ENCODE measurements at places on chromosomes 1 and 21.

DNA sequence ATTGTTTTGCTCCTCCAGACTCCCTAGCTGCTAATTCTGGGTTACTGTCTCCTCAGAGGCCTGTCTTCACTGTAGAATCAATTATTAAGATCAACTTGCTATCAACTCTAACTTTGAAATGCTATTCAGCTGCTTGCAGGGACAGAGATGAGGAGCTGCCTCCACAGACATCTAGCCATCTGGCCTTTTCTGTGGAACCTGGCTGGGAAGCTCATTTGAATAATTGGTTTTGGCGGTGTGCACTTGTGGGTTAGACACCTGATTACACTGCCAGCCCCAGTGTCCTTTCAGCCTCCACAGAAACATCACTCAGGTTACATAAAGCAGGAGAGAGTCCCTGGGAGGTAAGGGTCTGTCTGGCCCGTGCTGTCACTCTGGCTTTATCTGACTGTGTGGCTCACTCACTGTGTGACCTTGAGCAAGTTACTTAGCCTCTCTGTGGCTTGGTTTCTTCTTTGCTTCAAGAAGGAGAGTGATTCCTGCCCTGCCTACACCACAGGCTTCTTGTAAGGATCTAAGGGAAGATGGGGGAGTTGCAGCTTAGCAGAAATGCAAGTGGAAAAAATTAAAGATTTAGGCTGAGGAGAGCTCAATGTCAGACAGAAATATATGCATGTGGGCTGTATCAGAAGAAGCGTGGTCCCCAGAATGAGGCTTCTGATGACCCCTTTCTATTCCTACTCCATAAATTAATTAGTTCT is 131.6 kb downstream of the BEND5 start:
- no peak for DNase-seq

GRCh38 chr1:160204526-160205241 is 500 bp upstream of the PEA15 start:
- DNase-seq: no peak

DNA sequence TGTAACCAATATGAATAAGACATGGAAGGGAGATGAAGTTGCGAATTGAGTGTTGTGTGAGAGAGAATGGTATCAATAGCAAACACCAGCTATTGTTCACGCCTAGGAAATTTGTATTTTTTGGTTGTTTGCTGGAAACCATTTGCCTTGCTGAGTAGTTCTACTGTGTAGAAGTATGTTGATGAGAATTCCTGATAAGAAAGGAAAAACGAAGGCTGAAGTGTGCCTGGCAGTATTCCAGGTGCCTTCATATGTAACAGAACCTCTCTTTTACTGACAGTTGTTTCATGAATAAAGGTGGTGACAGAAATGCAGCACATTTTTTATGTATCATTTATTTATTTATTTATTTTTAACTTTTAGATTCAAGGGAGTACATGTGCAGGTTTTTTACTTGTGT is 79.5 kb downstream of the SDCCAG8 start:
- no peak for DNase-seq

DNA sequence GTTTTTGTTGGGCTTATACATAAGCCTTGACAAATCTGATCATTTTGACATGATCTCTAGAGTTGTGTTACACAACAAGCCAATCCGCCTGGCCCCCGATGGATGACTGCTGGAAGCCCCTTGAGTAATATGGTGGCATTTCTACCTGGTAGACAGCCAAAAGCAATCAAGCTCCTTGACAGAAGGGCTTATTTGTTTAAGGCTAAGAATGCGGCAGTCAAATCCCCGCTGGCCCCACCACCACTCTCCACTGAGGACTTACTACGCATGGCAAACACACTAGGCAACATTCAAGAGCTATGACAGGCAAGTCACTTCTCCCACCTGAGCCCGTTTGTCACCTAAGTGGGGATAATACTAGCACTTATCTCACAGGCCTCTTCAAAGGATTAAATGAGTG is 33.4 kb upstream of the C1orf198 start:
- DNase-seq: no peak

- DNase-seq: peak; percentile 49
These were observed 38.6 kb upstream of the GPR137B start for GRCh38 chr1:236103646-236104218.

DNA sequence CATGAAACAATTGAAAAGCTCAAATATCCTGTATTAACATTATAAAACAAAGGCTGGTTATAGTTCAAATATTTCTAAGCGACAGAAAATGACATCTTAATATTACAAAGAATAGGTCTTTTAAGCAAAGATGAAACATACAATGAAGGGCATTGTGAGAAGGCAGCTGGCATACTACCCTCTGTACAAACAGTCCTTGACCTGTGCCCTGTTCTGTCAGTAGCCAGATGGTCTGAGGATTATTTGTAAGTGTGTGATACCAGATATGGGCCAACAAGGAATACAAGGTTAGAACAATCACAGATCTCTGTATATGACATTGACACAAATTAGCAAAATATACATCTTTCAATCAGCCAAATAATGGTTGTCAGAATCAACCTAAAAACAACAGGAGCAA is 1350.4 kb downstream of the AMY1C start:
- DNase-seq: no peak

- no peak for DNase-seq
These were observed 4.6 kb downstream of the AMIGO1 start for GRCh38 chr1:109504974-109505373.

DNA sequence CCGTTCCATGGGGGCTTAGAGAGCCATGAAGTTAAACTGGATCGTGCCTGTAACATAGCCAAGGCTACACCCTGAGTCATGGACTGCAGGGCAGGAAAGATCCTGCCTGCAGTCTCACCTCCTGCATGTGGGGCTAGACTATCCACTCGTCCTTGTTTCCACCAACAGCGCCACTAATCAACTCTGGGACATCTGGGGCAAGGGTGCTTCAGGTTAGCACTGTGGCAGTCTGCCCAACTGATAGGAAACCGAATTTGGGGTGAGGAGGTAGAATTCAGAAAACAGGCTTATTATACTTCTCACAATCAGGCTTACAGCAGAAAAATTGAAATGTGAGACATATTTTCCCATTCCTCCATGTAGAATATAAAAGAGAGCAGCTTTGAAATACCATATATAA is 85.2 kb upstream of the ADAM30 start:
- DNase-seq: no peak

DNA sequence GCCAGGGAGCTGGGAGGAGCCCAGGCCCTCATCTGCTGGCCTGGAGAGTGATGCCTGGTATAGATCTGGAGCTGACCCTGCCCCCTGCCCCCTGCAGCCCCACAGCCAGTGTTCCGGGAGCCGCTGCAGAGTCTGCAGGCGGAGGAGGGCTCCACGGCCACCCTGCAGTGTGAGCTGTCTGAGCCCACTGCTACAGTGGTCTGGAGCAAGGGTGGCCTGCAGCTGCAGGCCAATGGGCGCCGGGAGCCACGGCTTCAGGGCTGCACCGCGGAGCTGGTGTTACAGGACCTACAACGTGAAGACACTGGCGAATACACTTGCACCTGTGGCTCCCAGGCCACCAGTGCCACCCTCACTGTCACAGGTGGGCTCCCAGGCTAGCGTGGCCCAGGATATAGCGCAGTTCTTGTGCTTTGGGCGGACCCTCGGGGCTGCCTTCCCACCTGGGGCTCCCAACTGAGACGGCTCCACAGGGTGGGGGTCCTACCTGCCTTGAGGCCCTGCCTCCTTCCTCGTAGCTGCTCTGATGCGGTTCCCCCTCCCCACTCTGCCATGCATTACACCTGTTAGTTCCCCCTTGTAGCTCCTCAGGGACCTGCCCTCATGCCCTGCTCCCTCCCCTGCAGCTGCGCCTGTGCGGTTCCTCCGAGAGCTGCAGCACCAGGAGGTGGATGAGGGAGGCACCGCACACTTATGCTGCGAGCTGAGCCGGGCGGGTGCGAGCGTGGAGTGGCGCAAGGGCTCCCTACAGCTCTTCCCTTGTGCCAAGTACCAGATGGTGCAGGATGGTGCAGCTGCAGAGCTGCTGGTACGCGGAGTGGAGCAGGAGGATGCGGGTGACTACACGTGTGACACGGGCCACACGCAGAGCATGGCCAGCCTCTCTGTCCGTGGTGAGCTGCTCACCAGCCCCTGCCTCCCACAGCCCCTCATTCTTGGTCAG is 98.7 kb downstream of the OBSCN start:
- DNase-seq: no peak

DNA sequence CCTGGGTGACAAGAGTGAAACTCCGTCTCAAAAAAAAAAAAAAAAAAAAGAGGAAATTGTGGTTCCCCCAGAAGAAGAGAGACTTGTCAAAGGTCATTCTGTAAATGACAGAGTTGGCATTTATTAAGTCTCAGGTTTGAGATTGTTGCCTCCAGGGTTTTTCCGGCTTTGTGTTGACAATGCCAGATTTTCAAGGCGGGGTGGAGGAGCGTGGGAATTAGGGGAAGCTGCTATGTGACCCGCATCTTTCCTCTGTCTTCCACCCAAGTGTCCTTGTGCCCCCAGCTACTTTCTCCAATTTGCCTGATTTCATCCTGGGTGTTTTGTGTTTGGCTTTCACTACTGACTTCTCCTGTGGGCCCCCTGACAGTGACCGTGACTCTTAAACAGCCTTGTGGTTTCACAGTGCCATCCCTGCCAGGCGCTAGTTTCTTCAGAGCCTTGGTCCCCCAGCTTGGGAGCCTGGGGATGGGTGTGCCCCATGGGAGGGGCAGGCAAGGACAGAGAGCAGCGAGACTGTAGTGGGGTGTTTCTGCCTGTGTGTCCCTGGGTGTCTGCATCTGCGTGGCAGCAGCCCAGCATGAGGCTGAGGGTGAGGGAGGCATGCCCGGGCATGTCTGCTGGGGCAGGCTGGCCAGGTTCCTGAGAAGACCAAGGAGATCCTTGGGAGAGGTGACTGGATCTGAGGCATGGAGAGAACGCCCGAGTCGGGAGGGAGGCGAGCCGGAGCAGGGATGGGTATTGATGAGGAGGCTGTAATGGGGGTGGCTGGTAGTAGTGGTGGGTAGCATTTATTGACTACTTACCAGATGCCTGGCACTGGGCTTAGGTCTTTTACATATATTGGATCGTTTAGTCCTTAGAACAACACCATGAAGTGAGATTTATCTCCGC is 46.3 kb downstream of the IER5 start:
- no peak for DNase-seq

- DNase-seq: no peak
These were observed 29.0 kb downstream of the MRPL39 start for GRCh38 chr21:25578056-25578961.

GRCh38 chr1:155297384-155297783 is 3.9 kb downstream of the PKLR start:
- no peak for DNase-seq

DNA sequence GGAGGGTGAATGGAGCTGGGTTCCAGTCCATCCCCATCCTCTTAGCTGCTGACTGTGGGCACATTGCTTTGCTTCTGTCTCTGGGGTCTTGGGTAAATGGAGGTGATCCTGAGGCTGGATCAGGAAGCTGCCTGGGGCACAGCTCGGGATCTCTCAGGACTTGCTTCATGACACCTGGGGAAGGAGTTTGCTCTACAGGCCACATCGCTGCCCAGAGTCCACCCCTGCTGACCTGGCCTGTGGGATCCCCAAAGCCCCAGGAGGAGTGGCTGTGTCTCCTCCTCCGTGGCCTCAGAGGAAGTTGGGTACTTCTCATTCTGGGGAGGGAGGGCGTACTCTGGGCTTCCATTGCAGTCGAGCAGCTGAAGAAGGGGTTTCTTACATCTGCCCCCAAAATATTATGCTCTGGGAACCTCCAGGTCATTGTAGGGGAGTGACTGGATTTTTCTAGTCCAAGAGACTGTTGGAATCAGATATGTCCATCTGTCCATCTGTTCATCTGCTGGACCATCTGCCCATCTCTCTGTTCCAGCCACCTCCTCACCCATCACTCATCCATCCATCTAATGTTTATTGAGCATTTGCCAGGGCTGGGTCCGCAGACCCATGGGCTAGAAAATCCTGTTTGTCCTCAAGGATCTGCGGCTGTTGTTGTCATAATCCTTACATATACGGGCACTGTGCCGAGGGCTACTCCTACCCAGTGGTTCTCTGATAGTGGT is 45.9 kb downstream of the ARHGEF10L start:
- DNase-seq: no peak

- no peak for DNase-seq
These were observed 19.4 kb downstream of the PLA2G2F start for GRCh38 chr1:20158358-20159070.

DNA sequence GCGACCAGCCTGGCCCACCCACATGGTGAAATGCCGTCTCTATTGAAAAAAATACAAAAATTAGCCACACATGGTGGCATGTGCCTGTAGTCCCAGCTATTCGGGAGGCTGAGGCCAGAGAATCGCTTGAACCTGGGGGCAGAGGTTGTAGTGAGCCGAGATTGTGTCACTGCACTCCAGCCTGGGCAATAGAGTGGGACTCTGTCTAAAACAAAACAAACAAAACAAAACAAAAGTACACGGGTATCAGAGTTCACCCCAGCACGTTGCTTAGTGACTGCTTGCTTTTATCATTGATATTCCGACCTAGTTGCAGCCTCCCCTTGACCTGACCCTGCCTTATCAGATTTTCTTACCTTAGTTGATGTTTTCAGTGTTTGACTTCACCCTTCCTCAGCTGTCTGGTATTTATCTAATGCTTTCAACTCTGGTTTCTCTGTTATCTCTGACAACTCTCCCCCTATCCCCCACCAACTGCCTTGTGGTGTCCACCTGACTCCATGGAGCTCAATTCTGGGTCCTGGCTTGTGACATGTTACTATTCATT is 5.1 kb downstream of the TLCD4 start:
- DNase-seq: no peak

GRCh38 chr1:197393105-197393504 is 125.1 kb downstream of the CRB1 start:
- DNase-seq: no peak

GRCh38 chr1:121558514-121558913 is 373.7 kb downstream of the SRGAP2C start:
- DNase-seq: no peak

DNA sequence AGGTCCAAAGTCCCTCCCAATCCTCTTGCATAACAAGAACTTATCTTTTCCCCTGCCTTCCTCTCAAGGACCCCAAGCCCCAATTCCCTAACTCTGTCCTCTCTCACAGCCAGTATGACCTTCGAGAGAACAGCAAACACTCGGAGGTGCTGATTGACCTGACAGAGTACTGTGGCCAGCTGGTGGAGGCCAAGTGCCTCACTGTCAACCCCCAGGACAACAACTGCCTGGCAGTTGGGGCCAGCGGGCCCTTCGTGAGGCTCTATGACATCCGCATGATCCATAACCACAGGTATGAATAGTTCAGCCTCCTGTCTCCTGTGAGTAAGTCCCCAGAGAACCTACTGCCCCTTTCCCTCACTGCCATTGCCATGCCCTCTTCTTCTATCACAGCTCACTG is 29.9 kb upstream of the TMEM222 start:
- DNase-seq: no peak

GRCh38 chr1:70855203-70855602 is 192.4 kb downstream of the PTGER3 start:
- no peak for DNase-seq

DNA sequence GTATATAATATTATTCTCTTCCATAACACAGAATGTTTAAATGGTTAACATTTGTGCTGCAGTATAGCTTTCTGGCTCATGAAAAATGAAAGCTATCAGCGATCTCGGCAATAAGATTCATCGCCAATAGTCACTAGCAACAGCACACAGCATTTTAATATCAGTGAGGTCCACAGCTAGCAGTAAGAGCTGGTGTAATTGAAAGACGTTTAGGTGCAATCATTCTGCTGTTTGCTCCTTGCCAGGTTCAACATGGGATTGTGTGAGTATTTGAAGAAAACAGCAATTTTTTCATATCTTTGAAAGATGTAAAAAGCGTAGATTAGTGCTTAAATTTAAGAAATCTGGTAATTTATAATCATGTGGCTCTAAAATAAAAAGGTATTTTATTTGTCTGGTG is 20.1 kb downstream of the PRKACB start:
- no peak for DNase-seq

Measured in WTC11 (cell line).